ENCODE measurements at places on chromosomes 11 and 22.

DNA sequence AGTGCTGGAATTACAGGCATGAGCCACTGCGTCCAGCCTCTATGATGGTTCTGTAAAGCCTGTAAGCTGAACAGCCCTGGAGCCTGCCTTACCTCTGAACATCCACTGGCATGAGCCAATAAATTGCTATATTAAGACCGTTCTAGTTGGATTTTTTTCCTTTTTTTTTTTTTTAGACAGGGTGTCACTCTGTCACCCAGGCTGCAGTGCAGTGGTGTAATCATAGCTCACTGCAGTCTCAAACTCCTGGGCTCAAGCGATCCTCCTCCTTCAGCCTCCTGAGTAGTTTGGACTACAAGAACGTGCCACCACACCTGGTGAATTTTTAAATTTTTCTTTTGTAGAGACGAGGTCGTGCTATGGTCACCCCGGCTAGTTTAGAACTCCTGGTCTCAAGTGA is 26.2 kb upstream of the CLDN5 start:
- DNase-seq: no peak

GRCh38 chr11:94171693-94172440 is 43.2 kb downstream of the PANX1 start:
- peak; percentile 78 for DNase-seq

- DNase-seq: peak; percentile 43
These were observed 59.0 kb downstream of the CEP57 start for GRCh38 chr11:95849087-95849825.

GRCh38 chr22:48819232-48819631 is 1008.4 kb downstream of the BRD1 start:
- no peak for DNase-seq

- DNase-seq: no peak
These were observed 92.0 kb upstream of the DDI1 start for GRCh38 chr11:103944251-103944940.

DNA sequence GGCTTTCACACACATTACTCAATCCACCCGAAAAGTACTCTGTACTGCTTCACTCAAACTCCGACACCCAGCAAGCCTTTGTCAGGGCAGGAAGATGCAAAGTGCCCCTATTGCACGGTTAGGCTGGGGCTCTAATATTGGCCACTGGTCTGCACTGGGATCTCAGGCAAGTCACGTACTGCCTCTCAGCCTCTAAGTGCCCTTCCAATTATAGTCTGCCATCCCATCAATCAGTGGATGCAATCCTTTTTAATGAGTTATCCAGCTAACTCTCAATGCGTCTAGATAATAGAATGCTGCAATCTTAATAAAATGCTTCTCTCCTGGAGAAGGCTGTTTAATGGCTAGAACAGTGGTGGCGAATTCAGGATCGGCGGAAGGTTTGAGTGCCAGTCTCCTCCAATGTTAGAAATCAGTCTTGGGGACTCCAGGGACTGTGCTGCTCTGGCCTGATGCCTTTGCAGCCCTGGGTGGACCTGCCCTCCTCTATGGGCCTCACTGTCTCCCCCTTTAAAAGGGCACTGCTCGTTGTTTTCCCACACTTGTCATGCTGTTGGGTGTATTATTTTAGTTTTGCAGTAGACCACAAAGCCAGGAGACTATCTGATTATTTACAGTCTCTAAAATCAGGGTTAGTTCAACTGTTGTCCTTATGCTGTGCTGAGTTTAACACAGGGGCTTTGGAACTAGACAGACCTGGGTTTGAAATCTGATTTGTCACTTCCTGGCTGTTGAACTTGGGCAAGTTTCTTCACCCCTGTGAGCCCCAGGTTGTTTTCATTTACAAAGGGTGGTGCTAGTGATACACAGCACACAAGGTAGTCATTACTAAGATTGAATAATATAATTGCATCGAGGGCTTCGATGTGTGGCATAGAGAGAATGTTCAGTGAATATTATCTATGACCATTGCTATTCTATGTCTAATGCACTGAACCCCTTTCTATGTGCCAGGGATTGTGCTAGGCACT is 36.7 kb downstream of the CLMP start:
- no peak for DNase-seq

GRCh38 chr22:36277482-36278291 is 24.8 kb downstream of the APOL1 start:
- peak; percentile 72 for DNase-seq

- peak; percentile 65 for DNase-seq
These were observed 1.6 kb downstream of the NR1H3 start for GRCh38 chr11:47259232-47259977.

- DNase-seq: no peak
These were observed 7.6 kb downstream of the MRGPRD start for GRCh38 chr11:68973219-68973618.

DNA sequence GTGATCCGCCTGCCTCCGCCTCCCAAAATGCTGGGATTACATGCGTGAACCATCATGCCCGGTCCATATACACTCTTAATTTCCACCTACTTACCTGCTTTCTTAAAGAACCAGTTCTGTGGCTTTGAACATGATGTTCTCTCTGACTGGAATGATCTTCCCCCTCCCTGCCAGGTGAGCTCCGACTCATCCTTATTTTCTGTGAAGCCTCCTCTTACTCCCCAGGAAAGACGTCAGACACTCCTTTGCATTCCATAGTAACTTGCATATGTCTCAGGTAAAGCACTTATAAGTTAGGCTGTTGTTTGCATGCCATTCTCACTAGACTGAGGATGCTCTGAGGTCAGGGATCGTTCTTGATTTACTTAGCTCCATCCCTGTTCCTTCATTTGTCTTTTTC is 91.8 kb upstream of the RAB1B start:
- DNase-seq: no peak

DNA sequence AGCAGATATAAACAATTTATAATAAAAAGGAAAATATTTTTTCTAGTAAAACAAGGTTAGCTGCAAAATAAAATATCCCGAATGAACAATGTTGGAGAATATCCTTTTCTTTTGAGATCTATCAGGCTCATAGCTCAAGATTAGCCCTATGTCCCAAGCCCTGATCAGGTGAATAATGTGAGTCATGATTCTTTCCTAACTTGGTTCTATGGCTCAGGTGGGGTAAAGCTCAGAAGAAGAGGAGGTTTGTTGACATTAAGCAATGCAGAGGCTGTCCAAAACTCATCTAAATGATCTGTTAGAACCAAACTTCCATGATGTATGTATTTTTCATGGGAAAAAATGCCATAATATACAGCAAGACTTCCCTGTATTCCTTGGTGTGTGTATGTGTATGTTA is 86.1 kb downstream of the TRIM44 start:
- DNase-seq: no peak

DNA sequence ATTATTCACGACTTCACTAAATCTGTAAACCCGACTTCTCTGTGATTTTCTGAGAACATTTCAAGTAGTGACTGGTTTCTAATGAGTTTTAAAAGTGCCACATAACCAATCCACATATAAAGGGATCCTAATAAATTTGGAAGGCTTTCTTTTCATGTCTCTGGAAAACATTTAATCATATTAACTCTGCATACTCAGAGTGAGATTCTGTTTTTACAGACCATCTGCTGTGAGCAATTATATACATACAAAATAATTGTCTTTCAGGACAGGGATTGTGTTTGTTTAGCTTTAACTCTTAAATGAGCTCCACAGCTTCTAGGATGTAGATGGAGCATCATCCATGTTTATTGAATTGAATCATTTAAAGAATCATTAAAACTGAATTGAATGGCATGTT is 65.1 kb downstream of the PRMT3 start:
- DNase-seq: no peak

- no peak for DNase-seq
These were observed 41.0 kb downstream of the GLYATL1 start for GRCh38 chr11:58980159-58980843.
